Esophagus muscularis mucosa (tissue), 4 donors: ENCODE measurements at places on chromosomes 4 and X. TPM values are rescaled to one million over a fixed set of nuclear protein-coding genes. Genes with fewer than 3 reads are reported as not detected.

SLC26A1 gene
- not detected for total RNA-seq

DNA sequence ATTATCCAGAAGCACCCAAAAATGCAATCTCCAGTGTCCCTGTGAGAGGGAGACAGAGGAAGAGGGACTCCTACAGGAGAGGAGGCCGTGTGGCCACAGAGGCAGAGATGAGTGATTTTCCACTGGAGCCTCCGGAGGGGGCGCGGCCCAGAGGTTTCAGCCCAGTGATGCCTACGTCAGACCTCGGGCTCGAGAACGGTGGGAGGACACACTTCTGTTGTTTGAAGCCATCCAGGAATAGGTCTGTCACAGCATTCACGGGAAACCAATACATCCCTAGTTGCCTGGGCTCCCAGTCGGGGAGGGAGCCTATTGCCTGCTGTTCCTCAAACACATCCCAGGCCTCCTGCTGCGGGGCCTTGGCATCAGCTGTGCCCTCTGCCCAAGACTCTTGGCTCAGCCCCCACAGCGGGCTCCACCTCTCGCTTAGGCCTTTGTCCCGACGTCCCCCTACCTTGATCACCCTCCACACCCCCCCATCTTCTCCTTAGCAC is 39.2 kb upstream of the HMX1 start:
- peak; percentile 62 for DNase-seq

DNA sequence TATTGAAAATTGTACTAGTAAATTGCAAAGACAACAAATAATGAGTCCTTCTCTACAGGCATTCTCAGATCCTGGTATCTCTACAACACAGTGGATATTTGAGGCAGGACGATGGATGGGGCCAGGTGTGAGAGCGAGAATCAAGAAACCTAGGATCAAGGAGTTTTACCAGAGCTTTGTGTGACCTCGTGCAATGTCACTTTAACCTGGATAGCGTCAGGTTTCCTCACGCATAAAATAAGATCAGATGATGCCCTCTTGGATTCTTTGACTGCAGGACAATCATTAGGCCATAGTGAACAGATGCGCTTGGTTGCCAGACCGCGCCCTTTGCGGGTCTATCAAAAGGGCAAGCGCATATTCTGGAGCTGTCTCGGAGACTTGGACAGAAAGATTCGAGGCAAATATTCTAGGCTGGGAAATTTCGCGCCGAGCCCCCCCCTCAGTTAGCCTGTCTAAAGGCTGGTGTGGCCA is 66.6 kb downstream of the FBXO8 start:
- DNase-seq = no peak

ABCG2 gene
- 5.2 TPM for total RNA-seq

- no peak for DNase-seq
These were observed 15.3 kb upstream of the ANXA5 start for GRCh38 chr4:121712001-121712651.

ADH7 gene
- total RNA-seq = not detected

MAGEC3 gene
- total RNA-seq = not detected

NOX1 gene
- not detected for total RNA-seq

DNA sequence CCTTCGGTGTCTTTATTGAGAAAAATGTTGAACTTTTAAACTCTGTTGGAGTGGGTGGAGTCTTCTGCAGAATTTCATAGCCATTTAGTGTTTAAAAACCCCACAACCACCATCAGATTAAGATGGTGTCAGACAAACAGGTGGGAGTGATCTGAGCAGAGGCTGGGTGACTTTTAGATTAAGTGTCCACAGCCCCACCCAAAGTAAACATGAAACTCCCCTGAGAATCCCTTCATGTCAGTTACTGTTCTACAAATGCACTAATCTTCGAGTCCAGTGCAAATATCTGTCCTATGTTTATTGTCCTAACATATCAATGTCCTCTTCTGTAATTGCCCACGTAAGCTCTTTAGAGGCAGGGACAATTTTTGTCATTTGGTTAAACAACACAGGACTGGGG is 175.6 kb upstream of the RBPJ start:
- no peak for DNase-seq

GRCh38 chrX:63784346-63784901 is 590 bp downstream of the ARHGEF9 start:
- DNase-seq = no peak

- DNase-seq = no peak
These were observed 63.3 kb downstream of the GALNT7 start for GRCh38 chr4:173231916-173232315.

- no peak for DNase-seq
These were observed 4.7 kb downstream of the USP51 start for GRCh38 chrX:55484948-55485347.

- DNase-seq = no peak
These were observed 514.2 kb upstream of the DIPK2B start for GRCh38 chrX:45714866-45715265.

GRCh38 chr4:38802561-38803355 is 1.8 kb downstream of the TLR1 start:
- DNase-seq = no peak

- no peak for DNase-seq
These were observed 61.8 kb downstream of the CAMK2D start for GRCh38 chr4:113699772-113700171.

DNA sequence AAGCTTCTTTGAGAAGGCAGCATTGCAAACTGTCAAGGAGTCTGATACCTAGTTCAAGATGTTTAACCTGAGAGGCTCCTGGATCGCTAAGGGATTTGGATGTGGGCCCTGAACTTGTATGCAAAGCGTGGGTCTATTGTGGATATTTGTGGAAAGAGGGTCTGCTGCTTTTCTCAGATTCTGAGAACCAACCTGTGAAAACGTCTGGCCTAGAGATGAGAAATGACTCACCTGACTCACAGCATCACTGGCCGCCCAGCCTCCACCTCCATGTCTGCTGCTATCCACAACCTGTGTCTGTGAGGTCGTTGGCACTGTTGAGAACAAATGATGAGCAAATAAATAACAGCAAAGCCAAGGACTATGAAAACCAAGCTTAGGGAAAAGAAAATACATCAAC is 33.3 kb upstream of the PROM1 start:
- DNase-seq = no peak

C4orf50 gene
- 0.33 TPM for total RNA-seq

BEX1 gene
- total RNA-seq = 7.6 TPM

- DNase-seq = no peak
These were observed 344 bp downstream of the OR13H1 start for GRCh38 chrX:131544218-131544617.

MAGEB6B gene
- not detected for total RNA-seq
